ENCODE measurements at places on chromosomes 5 and 9.

DNA sequence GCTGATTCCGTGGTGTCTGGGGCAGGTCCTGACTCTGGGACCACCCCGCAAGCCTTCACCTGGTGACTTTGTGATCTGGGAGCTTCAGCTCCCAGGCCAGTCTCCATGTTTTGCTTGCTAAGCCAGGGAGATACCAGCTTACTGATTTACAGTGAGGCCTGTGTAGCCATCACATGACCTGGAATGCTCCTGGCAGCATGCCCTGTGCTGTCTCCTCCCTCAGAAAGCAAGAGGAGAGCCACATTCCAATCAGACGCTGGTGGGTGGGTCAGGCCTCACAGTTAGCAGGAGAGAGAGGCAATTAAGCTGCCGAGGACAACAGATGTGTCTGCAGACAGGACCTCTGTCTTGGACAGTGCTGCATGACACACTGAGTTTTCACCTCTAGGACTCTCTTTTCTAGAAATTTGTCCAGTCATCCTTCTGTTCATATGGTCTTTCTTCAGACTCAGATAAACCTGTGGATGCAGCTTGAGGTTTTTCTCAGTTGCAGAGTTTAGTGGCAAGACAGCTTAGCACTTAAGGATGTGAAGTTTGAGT lies 24.4 kb upstream of the GRPEL2 start:
- no peak for DNase-seq

DNA sequence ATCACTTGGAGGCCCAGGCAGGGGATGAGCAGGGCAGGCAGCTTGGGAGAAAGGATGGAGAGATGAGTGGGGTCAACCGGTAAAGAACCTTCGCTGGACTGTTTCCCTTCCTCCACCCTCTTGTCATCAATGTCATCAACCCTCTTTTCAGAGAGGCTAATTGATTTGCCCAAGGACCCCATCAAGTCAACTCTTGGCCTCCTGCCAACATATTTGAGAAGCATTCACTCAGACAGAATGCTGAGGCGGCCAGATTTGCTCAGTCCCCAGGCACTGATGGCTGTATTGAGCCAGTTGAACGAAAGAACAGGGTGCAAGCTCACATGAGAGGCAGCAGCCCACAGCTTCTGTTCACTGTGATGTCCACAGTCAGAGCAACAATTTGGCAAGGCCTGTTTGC lies 193.5 kb downstream of the RFK start:
- no peak for DNase-seq

GRCh38 chr5:90518661-90519060 lies 10.7 kb downstream of the LYSMD3 start:
- DNase-seq, result peak; percentile 5

- no peak for DNase-seq
These were observed 466.2 kb downstream of the KDM4C start for GRCh38 chr9:7223981-7224380.

DNA sequence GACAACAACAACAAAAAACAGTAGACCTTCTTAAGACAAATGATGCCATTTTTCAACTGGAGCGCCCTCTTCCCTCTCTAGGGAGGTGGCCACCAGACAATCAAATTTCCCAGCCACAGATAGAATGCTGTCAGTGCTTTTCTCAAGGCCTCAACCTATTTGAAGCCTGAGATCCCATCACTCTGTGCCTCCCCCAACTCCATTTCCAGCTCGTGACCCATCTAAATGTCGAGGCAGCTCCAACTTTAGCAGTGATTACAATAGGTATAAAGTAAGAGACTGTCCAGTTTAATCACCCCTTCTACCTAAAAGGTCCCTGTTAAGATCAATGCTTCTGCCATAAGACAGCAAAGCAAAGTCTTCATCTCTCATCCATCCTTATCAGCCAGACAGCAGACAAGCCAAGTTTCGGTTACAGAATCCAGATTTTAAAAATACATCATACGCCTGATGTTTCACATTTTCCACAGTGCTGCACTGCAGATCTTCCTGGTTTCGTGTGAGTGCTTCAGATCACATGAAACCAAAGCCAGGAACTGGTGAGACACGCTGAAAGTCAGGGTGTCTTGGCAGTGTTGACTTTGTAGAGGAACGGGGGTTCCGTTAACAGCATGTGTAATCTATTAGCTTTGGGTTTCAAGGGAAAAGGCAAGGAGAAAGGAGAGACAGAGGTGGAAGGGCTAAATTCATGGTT lies 447.8 kb downstream of the ENC1 start:
- DNase-seq, result no peak

DNA sequence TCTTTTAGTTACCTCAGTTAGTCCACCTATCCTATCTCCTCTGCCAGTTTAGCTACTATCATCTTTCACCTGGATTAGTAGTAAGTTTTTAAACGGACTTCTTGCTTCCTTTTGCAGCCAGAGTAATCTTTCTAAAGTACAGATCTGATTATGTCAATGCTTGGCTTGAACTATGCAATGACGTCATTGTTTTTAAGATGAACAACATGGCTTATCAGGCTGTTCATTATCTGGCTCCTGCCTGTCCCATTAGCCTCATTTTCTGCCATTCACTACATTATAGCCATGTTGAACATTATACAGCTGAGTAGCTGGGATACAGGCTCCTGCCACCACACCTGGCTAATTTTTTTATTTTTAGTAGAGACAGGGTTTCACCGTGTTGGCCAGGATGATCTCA lies 98.7 kb downstream of the RANBP17 start:
- no peak for DNase-seq

GRCh38 chr9:97830884-97831829 lies 21.9 kb upstream of the FOXE1 start:
- DNase-seq, result no peak

- no peak for DNase-seq
These were observed 1.0 kb downstream of the AGTPBP1 start for GRCh38 chr9:85740787-85741094.

DNA sequence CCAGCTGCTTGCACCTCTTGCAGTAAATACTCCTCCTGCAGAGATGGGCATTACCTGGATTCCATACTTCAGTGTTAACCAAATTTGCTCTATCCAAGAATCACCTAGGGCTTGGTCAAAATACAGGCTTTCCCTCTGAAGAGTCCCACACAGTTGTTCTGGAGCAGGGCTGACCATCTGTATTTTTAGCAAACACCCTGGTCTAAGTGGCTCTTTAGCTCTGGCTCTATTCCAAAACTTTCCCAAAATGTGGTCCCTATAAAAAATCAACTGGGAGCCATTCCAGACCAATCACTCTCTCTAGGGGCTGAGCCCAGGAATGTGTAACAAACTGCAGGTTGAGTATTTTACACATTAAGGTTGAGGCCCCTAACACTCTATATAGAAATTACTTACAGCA lies 153.7 kb downstream of the SPOCK1 start:
- no peak for DNase-seq

DNA sequence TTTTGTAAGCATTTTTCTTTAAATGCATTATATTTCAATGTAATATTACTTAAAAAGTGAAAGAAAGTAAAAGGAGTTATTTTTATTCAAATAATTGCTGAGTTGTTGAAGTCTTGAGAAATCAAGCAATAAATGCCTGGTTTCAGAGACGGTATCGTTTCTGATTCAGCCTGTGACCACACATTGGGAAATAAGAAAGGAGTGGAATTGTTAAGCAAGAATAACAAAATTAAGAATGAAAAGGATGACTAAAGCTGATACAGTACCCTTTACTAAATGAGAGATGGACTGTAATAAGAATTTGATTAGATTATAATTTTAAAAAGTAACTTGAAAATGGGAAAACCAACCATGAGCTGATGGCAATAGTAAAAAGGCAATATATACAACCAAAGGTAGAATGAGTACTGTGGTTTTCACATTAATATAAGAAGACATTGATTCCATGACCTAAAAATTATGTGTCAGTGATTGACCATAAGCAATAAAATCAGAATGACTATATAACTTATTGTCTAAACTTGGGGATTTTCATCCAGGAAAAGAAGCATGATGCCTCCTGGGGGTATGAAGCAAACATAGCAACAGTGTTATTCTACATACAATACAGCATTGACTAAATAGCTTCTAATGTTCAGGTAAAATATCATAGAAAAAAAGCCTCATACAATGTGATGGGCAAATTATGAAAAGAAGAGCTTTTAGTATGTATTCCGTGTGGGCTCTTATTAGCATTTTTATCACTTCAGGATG lies 101.9 kb upstream of the PRDM9 start:
- no peak for DNase-seq

GRCh38 chr5:39200081-39200480 lies 19.3 kb downstream of the FYB1 start:
- DNase-seq, result no peak

GRCh38 chr5:132251220-132251725 lies 6.2 kb upstream of the PDLIM4 start:
- DNase-seq, result no peak

DNA sequence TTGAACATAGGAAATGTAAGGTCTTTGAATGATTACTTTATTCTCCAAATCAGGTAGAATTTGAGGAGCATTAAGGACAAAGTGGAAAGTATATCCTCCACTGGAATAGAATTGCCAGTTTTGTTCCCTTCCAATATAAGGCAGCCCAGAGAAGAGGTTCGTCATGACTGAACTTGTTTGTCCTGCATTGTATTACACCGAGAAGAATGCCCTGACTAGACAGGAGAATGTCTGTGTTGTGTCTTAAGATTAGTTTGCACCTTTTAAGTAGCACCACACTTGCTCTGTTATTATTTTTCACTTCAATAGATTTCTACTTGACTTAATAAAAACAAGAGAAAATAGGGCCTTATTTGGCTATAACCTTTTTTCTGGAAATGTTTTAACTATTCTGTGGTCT lies 586.2 kb upstream of the PTGER4 start:
- DNase-seq, result no peak

DNA sequence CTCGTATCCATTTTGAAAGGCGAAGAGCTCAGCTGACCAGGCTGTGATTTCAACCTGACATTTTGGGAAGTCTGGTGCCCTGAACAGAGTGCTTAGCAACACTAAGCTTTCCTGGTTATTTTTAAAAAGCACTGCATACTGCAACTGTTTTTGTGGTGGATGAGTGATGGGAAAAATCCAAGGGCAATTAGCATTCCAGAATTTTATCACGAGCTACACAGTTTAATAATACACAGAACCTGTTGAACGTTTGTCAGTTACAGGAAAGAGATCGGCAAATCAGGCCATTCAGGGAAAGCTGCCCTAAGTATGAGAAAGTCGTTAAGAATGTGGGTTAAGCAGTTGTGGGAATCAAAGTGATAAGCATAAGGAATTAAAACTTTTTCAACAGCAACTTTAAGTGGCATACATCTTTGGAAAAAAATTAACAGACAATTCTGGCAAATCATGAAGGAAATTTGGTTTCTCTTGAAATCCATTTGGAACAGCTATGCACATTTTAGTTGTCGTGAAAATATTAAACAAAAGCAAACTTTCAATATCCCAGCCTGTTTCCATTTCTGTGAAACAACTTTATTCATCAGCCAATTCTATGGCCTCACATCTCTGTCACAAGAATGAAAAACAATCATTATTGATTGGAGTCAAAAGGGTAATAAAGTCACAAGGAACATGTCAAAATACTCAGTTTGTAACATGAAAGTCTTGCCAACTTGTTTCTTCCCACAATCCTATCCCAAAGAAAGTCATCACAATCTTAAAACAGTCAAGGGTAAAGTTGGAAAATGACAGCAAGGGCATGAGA lies 25.7 kb downstream of the PUM3 start:
- DNase-seq, result no peak

GRCh38 chr5:71533615-71534014 lies 53.5 kb upstream of the MCCC2 start:
- peak; percentile 23 for DNase-seq

DNA sequence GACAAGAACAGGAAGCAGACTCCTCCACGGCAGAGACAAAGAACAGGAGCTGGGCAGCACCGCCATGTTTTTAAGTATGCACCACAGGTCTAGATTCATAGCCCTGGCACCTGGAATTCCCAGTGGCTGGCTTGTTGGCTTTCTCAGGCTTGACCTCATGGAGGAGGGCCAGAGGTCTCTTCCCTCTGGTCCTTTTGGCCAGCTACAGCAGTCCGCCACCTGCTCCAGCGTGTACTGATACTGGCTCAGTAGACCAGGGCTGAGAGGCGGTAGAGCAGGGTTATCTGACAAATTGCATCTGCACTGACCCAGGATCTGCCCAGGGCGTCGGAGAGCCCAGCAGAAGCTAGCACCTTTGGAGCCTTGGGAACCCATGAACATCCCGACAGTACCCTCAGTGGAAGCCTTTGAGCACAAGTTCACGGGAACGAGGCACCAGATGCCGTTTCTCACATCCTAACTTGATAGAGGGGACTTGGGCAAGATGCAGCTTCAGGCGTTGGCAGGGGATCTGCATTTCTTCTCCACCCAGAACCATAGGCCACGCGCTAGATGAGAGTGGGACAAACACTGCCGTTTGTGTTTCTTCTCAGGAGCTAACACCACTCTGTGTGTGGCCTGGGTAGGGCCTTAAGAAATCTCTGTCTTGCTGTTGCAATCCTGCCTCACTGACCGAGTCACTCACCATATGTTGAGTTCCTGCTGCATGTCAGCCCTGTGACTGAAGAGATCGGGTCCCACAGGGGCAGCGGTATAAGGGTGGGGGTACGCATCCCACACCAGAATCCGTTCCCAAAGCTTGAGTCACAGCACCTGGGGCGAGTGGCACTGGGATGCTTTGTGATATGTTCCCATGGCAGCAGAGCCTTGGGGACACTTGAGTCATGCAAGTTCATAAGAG lies 90.3 kb upstream of the OTULINL start:
- no peak for DNase-seq

GRCh38 chr5:37792975-37793631 lies 46.7 kb downstream of the GDNF start:
- DNase-seq, result no peak

DNA sequence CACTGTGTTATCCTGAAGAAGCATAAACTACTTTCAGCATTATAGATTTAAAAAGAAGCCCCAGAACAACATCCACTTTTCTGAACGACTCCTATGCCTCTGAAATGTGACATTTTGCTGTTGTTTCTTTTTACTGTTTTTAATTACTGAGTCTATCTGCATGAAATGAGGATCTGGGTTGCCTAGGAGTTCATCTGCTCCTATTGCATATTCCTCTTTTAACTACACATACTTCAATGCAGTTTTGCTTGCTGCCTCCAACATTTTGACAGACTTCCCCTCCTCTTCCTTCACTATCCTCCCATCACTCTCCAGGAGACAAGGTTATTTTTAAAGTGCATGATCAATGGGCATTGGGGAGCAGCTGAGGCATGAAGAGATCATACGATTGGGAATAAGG lies 164.5 kb downstream of the TMC1 start:
- DNase-seq, result no peak

- no peak for DNase-seq
These were observed 281.9 kb downstream of the MARCHF11 start for GRCh38 chr5:15897656-15898055.

GRCh38 chr5:151685749-151686673 lies 704 bp downstream of the SPARC start:
- no peak for DNase-seq

DNA sequence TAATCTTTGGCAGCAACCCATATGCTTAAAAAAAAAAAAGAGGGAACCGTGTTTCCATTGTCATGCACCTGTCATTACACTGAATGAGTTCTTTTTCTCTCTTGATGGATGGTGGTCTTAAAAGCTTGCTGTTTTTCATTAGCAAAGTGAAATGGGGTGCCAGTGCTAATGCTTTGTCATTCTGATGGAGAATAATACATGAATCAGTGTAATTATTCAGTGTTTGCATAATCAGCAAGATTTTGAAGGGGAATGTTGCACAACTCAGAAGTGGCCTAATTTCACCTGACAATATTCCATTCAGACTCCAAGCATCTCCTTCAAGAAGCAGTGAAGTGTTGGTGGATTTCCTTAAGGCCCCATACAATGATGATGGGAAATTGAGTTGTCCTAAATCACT lies 38.1 kb downstream of the MAP1B start:
- DNase-seq, result no peak

- no peak for DNase-seq
These were observed 186.7 kb upstream of the RASA1 start for GRCh38 chr5:87081016-87081415.

All from OCI-LY7 (cell line).